ENCODE measurements at places on chromosomes 3 and 15.

- peak; percentile 34 for DNase-seq
Measured at GRCh38 chr3:171285287-171285686, 174.9 kb downstream of the TNIK start.

DNA sequence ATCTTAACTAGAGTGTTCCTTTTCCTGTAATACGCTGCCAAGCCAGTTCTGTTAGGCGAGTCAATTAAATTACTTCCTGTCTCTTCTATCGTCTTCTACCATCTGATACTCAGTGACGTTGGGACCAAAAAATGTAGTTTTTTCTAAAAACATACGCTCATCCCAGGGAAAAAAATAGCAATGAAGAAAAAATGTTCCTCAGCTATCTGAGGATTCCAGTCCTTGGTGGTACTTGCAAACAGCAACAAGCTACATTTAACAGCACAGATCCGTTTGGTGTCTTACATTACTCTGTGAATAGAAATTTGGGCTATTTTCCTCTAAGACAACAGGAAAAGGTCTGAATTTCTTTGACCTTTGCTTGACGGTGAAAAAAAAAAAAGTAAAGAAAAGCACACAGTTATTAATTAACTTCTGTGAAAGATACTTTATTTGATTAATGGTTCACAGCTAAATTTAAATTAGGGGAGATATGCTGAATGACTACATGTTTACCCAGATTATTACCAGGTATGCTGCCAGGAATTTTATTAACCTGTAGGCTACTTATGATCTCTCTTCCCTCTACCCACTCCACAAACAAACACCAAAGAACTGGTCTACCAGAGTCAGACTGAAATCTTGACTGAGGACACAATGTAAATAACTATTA, 254.4 kb upstream of the ZPLD1 start:
- DNase-seq: peak; percentile 96

GRCh38 chr15:63870043-63870394, 36.3 kb upstream of the HERC1 start:
- DNase-seq: no peak

GRCh38 chr3:150521463-150521862, 24.8 kb downstream of the SERP1 start:
- DNase-seq: peak; percentile 31

GRCh38 chr15:81786776-81787175, 259.0 kb downstream of the MEX3B start:
- no peak for DNase-seq

DNA sequence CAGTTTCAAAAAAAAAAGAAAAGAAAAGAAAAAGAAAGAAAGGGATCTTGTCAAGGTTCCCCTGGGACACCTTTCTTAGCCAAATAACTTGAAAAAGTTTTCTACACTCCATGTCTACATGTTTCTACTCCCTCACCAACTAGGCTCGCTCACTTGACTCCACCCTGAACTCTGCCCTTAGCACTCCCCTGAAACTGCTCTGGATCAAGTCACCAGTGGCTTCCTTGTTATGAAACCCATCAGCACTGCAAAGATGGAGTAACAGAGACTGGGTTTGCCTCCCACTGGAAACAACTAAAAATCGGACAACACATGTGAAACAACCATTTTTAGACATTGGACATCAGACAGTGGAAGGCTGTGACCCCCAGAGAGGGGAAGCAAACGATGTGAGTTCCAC, 36.8 kb downstream of the TMEM40 start:
- DNase-seq: no peak

DNA sequence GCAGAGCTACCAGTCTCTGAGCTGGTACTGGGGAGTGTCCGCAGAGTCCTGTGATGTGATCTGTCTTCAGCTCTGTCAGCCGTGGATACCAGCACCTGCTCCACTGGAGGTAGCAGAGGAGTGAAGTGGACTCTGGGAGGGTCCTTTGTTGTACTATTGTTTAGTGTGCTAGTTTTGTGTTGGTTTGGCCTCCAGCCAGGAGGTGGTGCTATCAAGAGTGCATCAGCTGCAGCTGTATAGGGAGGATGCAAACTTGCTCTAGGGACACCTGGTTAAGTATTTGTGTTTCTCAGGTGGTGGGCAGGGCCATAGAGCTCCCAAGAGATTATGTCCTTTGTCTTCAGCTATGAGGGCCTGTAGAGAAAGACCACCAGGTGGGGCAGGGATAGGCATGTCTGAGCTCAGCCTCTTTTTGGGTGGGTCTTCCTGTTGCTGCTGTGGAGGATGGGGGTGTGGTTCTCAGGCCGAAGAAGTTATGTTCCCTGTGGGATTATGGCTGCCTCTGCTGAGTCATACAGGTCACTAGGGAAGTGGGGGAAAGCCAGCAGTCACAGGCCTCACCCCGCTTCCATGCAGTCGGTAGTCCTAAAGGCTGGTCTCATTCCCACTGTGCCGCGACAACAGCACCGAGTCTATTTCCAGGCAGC, 443.2 kb upstream of the TBL1XR1 start:
- DNase-seq: no peak

GRCh38 chr3:193451902-193452301, 73.3 kb upstream of the ATP13A5 start:
- DNase-seq: no peak

GRCh38 chr15:101407966-101408775, 81.3 kb downstream of the PCSK6 start:
- no peak for DNase-seq

GRCh38 chr3:66033241-66034138, 5.2 kb downstream of the MAGI1 start:
- no peak for DNase-seq

GRCh38 chr15:63573533-63573932, 23.7 kb upstream of the FBXL22 start:
- peak; percentile 68 for DNase-seq

- DNase-seq: no peak
Measured at GRCh38 chr15:31206386-31207181, 105.1 kb upstream of the TRPM1 start.

- DNase-seq: peak; percentile 53
Measured at GRCh38 chr3:106025151-106025722, 156.4 kb upstream of the CBLB start.

DNA sequence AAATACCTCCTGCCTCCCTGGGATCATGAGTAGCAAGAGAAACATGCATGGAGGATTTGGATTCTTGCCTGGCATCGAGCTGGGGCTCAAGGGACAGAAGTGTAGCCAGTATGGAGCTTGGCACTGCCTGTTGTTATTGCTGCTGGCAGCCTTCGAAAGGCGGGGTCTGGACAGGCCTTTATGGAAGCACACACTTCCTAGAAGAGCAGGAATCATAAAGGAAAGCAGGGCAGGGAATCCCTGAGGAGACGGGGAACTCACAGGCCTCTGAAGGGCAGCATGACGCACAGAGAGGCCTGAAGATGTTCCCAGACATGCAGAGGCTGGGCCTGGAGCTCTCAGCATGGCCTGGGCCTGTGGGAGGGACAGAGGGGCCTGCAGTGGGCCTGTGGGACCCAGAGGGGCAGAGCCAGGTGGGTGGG, 18.6 kb upstream of the SLC41A3 start:
- no peak for DNase-seq

DNA sequence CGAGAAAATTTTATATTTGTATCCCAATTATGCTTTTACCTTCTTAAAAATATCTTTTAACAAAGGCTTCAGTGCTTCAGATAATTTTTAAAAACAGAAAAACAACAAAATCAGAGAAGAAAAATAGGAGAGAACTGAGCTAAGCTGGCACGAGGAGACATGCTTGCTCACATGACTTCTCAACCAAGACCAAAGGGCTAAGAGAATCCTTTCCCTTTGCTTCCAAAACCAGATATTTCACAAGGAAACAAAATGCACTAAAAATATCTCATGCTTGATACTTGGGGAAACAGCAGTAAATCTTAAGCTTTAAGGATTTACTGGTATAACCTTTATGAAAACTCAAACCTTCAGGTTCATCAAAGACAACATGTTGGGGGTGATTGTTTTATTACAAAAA, 58.4 kb downstream of the CAPN7 start:
- DNase-seq: peak; percentile 29

DNA sequence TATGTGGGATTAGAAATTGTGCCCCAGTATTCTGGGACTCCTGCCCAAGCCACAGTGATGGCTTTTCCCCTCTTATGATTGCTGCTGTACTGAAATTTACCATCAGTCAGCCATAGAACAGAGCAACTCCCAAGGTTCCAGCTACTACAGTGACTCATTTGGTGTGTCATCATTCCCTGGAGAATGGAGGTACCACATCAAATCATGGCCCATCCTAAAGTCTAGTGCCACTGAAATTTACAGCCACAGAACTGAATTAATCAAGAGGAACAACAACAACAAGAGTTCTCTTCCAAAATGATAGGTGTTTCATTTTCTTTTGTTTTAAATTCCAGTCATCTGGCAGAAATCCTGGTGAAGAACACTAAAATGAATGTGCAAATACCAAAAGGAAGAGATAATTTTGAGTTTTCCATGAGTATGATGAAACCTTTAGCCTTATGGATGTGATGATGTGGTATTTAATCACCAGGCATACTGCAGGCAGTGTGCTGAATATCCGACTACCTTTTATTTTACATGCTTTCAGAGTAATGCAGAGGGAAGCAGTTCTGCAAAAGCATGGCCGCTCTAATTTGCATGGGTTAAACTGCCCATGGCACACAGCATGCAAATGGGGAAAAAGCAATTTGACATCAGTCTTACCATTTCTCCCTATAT, 75.6 kb upstream of the SLC2A2 start:
- peak; percentile 48 for DNase-seq

GRCh38 chr3:97713634-97714033, 50.9 kb upstream of the ARL6 start:
- DNase-seq: no peak

GRCh38 chr3:97823046-97824004, 1.5 kb downstream of the CRYBG3 start:
- no peak for DNase-seq

DNA sequence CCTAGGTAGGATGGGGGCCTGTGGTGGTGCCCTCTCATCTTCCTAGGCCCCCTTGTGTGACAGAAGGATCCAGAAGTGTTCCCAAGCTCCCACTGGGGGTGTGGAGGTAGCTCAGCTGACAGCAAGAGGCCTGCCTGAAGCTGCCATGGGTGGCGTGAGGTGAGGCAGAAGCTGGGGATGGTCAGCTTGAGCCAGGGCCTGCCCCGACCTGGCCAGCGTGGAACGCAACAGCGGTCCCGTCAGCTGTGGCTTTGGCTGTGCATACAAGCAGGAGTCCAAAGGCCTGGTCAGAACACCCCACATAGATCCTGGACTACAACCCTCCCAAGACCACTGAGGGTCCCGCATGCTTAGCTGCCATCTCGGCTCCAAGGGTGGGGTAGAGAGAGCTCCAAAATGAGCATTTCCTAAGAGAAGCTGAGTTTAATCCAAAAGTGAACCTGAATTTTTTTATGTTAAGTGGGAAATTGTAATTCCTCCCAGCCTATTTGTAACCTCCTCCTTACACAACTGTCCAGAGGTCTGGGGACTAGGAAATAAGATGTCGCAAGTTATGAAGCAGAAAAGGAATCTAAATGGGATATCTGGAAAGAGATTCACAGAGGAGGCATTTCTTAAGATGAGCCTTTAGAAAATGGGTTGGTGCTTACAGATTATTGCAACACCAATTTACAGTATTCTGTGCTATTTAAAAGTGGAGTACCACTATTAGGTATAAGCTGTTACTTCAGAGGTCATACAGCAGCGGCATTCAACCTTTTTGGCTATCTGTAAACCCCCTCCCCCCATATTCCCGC, 9.9 kb upstream of the PLA2G4D start:
- DNase-seq: no peak

DNA sequence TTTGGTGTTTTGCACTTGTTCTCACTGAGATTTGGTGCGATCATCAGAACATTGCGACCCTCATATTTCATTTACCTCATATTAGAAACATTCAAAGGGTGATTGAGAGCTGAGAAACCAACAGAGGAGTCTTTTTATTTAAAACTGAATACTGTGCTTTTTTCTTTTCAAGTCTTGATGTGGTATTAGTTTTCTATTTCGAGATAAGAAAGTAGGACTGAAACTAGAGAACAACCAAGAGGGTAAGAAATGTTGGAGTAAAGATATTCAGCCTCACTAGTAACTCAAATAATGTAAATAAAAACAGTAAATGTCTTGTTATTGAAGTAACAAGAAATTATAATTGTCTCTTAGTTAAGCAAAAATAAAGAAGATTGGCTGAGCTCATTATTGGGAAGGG, 26.5 kb downstream of the EFHB start:
- DNase-seq: no peak

DNA sequence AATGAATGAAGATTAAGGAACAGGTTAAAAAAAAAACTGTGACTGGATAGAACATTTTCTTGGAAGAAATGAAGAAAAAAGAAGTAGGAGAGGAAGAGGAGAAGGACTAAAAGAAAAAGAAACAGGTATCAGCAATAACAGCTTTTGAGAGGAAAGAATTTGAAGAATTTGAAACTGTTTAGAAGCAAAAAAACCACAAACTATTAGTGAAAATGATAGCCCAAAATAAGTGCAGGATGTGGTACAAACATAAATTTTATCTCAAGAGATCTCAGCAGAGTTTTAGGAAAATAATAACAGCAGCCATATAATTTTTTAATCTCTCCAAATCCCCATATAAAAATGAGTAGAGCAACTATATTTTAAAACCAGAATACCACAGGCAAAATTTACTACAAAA, 8.8 kb upstream of the A4GNT start:
- DNase-seq: peak; percentile 18

DNA sequence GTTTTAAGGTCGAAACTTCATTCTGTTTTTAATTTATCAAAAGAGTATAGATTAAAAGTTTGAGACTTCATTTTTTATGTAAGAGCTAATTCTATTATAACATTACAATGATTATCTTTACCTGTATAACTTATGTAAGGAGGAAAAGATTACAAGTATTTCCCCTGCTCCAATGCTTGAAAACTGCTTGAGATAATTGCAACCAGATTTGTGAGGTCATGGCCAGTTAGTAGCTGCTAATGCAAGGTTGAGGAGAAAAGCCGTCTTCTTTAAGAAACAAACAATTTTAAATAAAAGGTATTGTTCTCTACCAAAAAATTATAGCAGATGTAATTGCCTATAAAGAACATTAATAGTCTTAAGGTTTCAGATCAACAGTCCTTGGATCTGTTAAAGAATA, 208.3 kb upstream of the UBE2E2 start:
- DNase-seq: no peak

DNA sequence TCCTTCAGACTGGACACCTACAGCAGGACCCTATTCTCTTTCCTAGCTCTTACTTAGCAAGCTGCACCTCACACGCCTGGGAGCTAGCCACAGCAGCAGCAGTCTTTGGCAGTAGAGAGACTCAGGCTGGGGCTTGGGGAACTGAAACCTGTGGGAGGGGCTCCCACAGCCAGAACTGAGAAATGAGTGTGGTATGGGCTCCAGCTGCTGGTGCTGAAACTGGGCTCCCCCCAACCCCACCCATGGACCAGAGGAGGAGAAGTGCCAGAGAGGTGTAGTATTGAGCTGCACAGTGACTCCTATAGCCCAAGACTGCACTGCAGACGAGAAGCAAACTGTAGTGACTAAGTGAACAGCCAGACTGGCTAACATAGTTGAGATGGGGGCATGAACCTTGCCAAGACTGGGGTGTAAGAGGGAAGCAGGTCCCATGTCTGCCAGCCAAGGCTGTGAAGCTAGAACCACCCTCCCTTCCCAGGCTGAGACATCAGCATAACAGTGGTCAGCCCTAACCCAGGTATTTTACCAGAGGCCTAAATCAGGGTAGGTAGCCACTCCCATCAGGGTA, 62.5 kb downstream of the MYO5A start:
- no peak for DNase-seq
